ENCODE measurements at places on chromosomes 6 and 20.

- no peak for DNase-seq
Observed at GRCh38 chr6:17828149-17828548, 121.4 kb upstream of the NUP153 start.

GRCh38 chr6:38273325-38273724 lies 366.4 kb downstream of the BTBD9 start:
- DNase-seq, result no peak

- DNase-seq, result no peak
Observed at GRCh38 chr20:63148696-63149095, 67.2 kb downstream of the YTHDF1 start.

- no peak for DNase-seq
Observed at GRCh38 chr6:137791281-137792159, 75.5 kb upstream of the TNFAIP3 start.

- no peak for DNase-seq
Observed at GRCh38 chr20:14979453-14979986, 642.1 kb upstream of the FLRT3 start.

- DNase-seq, result no peak
Observed at GRCh38 chr6:152136449-152136825, 329.0 kb downstream of the ESR1 start.

DNA sequence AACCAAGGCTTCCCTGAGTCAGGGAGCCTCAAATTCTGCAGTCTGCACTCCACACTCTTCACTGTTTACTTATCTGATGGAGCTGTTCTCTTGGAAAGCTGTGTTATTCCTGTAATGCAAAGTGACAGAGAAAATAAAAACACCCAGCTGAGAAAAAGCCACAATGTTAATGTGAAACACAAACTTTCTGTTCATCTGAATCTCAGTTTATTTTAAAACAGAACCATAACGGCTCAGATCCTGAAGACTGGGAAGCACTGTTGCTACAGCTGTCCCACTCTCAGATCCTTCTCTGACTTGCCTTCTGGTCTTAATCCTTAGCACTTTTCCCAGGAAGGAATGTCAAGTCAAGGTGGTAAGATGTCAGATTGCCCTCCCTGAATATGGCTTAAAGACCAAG lies 736.6 kb downstream of the DHX35 start:
- no peak for DNase-seq

DNA sequence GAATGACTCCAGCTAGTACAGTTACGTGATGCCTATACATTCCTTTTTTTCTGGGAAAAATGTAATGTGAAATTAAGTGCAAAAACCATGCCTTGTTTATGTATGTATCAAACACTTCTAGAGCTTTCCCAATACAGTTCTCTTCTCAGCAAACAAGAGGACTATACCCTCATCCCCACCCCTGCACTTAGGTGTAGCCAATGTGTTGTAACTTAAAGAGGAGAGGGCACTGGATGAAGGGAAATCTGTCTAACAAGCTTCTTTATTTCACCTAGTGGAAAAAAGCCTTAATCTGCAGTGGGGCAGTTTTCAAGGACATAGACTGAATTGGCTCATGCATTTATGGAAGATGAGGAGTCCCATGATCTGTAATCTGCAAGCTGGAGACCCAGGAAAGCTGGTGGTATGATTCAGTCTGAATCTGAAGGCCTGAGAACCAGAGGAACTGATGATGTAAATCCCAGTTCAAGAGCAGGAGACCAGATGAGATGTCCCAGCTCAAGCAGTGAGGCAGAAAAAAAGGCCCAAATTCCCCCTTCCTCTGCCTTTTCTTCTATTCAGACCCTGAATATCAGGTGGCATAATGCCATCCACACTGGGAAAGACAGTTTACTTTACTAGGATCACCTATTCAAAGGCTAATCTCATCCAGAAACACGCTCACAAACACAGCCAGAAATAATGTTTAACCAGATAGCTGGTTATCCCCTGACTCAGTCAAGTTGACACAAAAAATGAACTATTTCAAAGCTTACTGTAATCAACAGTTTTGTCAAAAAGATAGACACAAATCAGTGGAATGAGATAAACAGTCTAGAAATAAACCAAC lies 25.8 kb upstream of the SLC17A3 start:
- DNase-seq, result no peak

GRCh38 chr6:50116797-50117542 lies 67.2 kb upstream of the DEFB112 start:
- DNase-seq, result no peak

DNA sequence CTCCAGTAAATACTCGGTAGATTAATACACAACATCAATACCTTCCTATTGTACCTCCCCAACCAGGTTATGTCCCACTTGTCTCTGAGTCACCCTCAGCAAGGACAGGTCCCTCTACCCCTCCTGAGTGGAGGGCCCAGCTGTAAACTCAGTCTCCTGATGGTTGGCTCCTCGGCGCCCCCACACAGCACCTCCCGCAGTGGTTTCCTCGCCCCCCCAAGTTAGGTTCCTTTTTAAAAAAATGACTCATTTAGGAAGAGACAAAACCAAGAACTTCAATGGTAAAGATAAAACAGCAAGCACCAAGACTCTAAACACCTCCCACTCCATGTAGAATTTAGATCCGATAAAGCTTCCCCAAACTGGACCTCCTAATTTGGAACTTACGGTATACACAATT lies 83.5 kb downstream of the TRERF1 start:
- no peak for DNase-seq

- no peak for DNase-seq
Observed at GRCh38 chr20:31590717-31591225, 14.3 kb upstream of the ID1 start.

GRCh38 chr20:14902432-14903089 lies 565.1 kb upstream of the FLRT3 start:
- no peak for DNase-seq

GRCh38 chr6:139920776-139921100 lies 546.3 kb upstream of the CITED2 start:
- DNase-seq, result no peak

DNA sequence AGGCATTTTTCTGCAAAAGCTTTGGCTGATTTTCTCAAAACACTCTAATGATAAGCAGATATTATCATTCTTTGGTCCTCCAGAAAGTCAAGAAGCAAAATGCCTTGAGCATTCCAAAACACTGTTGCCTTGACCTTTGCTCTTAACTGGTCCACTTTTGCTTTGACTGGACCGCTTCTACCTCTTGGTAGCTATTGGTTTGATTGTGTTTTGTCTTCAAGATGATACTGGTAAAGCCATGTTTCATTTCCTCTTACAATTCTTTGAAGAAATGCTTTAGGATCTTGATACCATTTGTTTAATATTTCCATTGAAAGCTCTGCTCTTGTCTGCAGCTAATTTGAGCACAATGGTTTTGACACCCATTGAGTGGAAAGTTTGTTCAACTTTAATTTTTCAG lies 35.6 kb upstream of the SDHAF4 start:
- no peak for DNase-seq

- no peak for DNase-seq
Observed at GRCh38 chr20:25525867-25526266, 59.5 kb downstream of the NINL start.

DNA sequence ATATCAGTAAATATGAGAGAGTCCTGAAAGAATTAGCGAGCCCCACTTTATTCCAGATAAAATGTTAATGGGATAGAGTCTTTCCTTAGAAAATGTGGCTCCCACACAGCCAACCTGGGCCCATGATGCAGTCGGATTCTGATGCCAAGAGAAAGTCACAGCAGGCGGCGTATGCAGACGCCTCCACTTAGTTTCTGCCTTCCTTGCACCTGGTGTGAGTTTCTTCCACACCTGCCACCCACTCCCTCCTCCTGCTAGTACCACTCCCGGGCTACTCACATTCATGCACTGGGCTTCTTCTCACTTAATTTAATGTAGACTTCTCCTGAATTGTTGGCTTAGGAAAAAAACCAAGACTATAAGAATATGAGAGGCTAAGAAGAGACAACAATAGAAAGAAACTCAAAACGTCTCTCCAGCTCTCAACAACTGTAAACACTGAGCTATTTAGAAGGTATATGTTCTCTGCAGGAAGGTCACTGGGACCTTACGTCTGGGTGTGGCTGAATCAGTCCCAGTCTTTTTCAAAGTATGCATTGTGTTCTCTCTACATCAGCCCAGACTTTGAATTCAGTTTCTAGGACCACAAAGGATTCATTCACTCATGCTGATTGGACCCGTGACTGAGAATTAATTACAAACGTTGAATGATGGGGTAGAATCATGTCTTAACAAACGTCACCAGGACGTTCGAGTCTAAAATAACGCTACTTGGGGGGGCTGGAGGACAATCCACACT lies 70.4 kb downstream of the GCNT2 start:
- no peak for DNase-seq

DNA sequence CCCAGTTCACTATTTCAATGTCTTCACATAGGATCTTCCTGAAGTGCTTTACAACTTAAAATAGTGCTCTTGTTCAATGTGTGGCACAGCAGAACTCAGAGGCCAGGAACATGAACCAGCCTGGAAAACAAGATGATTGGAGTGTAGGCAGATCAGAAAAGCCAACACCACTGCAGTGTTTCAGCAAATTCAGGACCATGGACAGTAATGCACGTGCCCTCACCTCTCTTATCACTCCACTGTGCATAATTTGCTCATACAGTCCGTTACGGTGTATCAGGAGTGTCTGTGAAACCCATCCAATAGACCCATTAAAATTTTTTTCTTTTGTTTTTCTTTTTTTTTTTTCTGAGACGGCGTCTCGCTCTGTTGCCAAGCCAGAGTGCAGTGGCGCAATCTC lies 27.6 kb upstream of the HACE1 start:
- no peak for DNase-seq

GRCh38 chr6:47137073-47137472 lies 94.9 kb upstream of the ADGRF1 start:
- DNase-seq, result no peak

DNA sequence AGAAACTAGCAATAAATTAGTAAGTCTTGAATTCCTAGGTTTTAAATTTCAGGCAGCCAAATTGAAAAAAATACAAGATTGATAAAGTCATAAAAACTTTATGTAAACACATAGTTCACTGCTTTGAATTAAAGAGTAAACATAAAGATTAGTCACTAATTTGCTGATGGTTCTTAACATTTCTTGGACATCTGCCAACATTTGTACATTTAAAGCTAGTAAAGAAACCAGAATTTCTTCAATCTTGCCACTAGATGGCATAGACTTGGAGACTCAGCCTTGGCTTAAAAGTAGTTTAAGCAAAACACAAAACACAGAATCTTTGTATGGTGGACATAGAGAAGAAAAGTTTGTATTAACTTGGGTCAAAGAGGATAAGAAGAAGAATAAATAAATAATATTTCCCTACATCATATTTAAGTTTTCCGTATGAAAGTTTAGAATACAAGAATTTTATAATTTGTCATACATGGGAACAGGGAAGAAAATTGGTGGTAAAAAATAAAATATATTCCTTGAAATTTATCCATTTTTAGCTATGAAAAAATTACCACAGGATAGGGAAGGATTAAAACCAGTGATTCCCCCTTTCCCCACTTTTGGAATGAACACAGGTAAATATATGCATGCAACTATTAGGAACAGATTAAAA lies 41.7 kb upstream of the FAM135A start:
- DNase-seq, result peak; percentile 68

- DNase-seq, result peak; percentile 41
Observed at GRCh38 chr20:653110-653589, at the start of gene SRXN1. TSS of gene SRXN1 (minus strand) at chr20:653200. CDS start at chr20:653185, 15 bp downstream.

DNA sequence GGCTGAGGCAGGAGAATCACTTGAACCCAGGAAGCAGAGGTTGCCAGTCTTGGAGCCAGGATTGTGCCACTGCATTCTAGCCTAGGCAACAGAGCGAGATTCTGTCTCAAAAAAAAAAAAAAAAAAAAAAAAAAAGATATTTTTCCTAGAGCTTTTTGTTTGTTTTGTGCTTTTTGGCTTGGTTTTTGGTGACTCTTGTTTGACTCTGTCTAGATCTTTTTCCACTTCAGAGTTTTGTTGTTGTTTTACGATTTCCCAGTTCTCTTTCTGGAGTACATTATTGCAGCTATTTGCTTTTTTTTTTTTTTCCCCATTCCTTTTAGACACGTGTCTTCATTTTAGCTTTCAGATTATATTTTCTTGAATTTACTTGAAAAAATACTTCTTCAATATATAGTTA lies 67.0 kb upstream of the AKAP12 start:
- DNase-seq, result no peak

- no peak for DNase-seq
Observed at GRCh38 chr6:25042536-25042935, 106.8 kb upstream of the RIPOR2 start.

DNA sequence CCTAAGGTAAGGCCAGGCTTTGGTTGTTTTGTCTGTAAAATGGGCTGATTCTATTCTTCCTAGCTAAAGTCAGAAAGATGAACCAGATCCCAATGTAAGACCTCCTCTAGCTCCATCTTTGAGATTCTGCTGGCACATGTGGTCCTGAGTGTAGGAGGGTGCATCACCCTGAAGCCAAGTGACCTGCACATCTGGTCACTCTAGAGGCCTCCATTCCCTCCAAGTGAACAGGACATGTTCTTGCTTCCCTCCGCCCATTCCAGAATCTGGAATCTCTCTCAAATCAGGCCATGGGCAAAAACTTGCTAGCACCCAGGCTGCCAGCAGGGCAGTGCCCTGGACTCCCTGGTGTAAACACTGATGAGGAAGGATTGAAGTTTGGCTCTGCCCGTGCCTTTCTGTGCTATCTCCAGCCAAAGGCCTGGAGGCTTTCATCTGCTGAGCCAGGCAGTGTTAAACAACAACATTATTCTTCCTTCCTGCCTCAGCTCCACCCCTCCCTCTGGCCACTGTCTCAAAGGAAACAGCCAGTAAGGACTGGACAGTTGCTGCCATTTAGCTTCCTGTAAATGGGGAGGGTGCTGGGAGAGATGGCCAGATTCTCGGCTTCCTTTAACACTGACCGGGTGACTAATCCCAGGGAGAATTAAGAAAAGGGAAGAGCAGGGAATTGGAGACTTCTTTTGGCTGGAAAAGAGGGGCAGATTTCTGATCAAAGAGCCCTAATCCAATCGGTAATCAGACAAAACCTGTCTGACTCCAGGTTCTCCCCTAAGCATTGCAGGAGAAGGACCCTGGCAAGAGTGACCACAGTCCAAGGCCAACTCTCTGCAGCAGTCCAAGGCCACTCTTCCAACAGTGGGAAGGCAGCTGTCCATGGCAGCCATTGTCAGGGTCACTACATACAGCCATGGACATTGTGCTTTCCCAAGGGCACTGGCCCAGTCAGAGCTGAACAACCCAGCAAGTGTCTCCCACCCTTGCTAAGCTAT lies 19.5 kb upstream of the ADGRF1 start:
- no peak for DNase-seq

- DNase-seq, result no peak
Observed at GRCh38 chr6:109870089-109870410, 108.1 kb upstream of the GPR6 start.

DNA sequence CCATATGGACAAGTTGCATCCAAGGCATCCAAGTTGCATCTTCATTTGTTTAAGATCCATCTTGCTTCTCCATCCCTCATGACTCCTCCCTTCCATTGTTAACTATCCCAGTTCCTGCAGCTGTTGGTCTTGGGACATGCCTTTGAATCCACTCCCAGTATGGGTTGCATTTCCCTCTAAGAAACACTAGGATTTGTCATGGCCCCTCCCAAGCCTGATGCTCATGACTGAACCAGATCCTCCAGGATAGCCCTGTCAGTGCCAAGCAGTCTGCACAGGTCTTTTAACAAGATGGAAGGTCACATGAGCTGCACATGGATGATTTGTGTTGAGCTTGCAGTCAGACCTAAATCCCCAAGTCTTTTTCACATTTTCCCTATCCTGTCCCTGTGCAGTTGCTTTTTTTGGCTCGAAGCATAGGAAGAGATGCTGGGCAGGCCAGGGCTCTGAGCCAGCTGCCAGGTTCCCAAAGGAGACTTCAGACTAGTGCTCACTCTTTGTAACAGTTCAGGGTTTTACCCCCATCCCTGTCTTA lies 4.2 kb downstream of the PPP2R5D start:
- no peak for DNase-seq

GRCh38 chr6:135087403-135087802 lies 32.8 kb upstream of the HBS1L start:
- peak; percentile 23 for DNase-seq
